Activated naive CD8-positive, alpha-beta T cell treated with anti-CD3 and anti-CD28 coated beads for 36 hours (primary cell): ENCODE measurements at places on chromosomes 11 and 22. TPM values are rescaled to one million over a fixed set of nuclear protein-coding genes. Genes with fewer than 3 reads are reported as not detected.
A peak's percentile ranks its signal among the peaks of the same experiment; 100 is the strongest.

GRCh38 chr22:50621948-50622722, 5.8 kb downstream of the ARSA start:
- DNase-seq: peak; percentile 41

The POU2F3 gene
- not detected for total RNA-seq

GRCh38 chr11:59261150-59261549, 48.4 kb upstream of the MPEG1 start:
- DNase-seq: no peak

The EHF gene
- total RNA-seq: not detected

GRCh38 chr11:18001191-18001590, 11.7 kb downstream of the SERGEF start:
- no peak for DNase-seq

DNA sequence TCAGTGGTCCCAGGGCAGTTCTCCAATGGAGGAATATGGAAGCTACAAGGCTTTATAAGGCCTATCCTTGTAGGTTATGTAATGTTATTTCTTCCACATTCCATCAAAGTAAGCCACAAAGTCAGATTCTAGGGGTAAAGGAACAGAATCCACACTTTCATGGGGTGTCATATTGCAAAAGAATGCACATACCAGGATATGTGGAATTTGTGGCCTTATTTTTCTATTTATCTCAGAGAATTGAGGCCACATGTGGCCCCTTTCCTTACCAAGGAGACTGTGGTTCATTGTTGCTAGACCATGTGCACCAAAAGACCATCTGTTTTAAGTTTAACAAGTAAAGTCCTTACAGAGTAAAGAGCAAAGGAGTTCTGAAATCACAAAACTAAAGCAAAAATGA, 12.9 kb downstream of the LRRC4C start:
- no peak for DNase-seq

- DNase-seq: no peak
Measured at GRCh38 chr11:104124979-104125378, 39.0 kb downstream of the PDGFD start.

DNA sequence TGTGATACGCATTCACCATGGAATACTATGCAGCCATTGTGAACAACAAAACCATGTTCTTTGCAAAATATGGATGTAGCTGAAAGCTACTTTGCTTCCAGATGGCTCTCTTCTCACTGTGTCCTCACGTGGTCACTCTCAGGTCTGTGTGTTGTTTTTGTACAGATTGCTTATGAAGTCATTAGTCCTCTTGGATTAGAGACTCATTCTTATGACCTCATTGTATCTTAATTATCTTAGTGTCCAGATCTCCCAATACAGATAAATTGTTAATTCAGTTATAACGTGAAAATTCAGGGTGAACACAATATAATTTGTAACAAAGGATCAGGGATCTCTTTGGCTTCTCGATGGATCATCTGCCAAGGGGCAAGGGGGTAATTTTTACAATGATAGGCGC, 100.4 kb upstream of the TOP3B start:
- no peak for DNase-seq

The TLCD5 gene
- 0.42 TPM for total RNA-seq

GRCh38 chr22:43014316-43014868, 557 bp downstream of the PACSIN2 start:
- peak; percentile 44 for DNase-seq

DNA sequence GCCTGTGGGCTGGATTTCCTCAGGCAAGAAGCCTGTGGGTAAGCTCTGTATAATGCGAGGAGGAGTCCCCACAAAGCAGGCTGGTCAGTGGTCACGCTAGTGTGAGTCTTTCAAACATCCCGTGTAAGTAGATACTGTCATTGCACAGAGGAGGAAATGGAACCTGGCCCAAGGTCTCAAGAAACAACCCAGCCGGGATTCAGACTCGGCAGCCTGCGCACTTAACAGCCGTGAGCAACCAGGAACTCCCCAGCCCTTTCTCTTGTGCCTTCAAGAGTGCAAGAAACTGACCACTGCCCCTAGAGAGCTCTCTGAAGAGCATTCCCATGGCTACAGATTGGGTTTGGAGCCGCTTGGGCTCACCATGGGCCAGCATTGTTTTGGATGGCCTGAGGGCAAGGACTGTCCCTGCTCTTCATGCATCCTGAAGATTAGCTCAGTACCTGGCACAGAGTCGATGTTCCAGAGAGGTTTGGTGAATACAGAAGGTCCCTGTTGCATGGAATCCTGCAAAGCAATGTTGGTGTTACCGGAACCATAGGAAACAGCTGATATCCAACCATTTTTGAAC, 6.0 kb downstream of the MPST start:
- no peak for DNase-seq

The PPP1CA gene
- 269 TPM for total RNA-seq

DNA sequence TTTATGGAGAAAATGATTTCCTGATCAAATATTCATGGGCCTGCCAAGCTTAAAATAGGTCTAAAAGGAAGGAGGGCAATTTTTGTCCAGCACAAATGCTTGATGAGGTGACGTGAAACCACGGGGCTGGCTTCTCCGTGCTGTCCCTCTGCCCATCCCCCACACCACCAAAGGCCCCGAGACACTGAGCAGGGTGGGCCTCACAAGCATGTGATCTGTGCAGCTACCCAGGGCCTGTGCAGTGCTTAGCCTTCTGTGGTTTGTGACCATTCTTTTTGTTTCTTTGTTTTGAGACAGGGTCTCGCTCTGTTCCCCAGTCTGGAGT, 94.8 kb upstream of the RTL6 start:
- DNase-seq: no peak

The ANO5 gene
- 0.28 TPM for total RNA-seq

The FGF3 gene
- total RNA-seq: not detected

The OR8A1 gene
- total RNA-seq: not detected

DNA sequence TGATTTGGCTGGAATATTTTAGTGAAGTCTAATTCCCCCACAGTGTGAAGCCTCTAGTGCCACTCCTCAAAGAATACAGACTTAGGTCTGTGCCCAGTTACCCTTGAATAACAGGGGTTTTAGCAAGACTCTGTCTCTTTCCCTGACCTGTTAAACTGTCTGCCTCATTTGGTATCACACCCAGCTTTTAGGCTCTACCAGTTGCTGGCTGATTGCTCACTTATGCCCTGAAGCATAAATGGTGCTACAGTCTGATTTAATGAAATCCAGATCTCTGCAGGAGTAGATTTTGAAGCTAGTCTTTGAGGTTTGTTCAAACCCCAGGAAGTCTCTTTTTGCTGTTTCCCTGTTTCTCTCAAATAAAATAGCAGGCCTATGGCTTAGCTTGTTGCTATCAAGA, 45.2 kb upstream of the LIPT2 start:
- DNase-seq: no peak

DNA sequence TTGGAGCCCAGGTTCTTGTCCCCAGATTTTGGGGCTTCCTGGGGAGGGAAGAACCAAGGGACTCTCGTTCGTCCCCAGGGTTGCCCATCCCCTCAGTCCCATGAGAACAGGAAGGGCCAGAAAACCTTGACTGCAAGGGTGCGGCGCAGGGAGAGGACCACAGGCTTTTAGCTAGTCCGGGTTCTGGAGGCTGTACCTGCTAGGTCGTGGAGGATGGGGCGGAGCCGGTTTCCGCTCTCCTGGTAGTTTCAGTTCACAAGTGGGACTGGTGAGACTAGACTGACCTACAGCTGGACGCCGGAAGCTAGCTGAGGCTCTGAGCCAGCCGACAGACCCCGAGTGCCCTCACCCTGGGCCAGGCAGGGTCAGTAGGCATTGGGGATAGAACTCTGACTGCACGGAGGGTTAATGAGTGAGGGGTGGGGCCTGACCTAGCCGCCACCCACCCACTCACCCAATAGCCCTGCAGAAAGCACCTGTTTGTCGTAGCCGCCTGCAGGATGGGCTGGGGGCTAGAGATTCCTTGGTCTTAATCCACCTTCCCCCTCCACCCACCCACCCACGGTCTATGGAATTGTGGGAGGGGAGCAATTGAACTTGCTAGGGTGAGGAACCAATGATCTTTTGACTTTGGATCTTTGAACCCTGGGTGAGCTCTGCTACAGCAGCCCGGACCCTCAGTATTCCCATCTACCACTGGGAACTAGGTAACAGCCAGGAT, 1.5 kb downstream of the MAFF start:
- DNase-seq: peak; percentile 37

The FBXO3 gene
- 13.2 TPM for total RNA-seq

DNA sequence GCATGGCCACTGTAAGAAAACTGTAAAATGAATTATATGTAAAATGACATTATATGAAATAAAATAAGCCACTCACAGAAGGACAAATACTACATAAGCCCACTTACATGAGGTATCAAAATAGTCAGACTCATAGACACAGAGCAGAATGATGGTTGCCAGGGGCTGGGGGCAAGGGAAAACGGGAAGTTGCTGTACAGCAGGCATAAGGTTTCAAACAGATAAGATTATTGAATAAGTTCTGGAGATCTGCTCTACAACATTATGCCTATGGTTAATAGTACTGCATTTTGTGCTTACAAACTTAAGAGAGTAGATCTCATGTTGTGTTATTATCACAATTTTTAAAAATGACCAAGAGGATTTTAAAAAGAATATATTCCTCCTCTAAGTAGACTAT, 32.7 kb upstream of the HEPHL1 start:
- no peak for DNase-seq
